ENCODE measurements at places on chromosomes 13 and 19.

- no peak for DNase-seq
Observed at GRCh38 chr19:19205416-19206410, 2.5 kb upstream of the NR2C2AP start.

- no peak for DNase-seq
Observed at GRCh38 chr13:110032969-110033368, 246.6 kb upstream of the IRS2 start.

DNA sequence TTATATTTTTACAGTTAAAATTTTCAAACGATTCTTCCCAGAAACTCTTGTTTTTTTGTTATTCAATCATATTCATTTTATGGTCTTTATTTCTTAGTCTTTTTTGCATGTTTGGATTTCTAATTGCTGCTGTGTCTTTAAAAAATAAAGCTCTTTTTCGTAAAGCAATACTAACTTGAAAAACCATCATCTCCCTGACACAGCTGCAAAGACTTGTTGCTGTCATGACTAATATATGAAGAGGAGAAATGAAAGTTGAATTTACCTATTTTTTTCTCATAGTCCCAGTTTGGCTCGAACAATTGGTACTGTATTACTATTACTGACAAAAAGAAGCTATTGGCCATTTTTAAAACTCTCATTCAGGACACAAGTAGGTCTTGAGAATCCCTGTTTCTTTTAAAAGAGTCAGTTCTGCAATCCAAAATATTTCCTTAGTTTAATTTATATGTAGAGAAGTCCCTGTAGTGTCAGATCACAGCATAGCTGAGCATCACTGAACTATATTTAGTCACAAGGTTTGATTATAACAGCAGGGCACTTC lies 12.1 kb upstream of the SPART start:
- no peak for DNase-seq

GRCh38 chr13:97276862-97277269 lies 54.7 kb downstream of the MBNL2 start:
- DNase-seq, result no peak

DNA sequence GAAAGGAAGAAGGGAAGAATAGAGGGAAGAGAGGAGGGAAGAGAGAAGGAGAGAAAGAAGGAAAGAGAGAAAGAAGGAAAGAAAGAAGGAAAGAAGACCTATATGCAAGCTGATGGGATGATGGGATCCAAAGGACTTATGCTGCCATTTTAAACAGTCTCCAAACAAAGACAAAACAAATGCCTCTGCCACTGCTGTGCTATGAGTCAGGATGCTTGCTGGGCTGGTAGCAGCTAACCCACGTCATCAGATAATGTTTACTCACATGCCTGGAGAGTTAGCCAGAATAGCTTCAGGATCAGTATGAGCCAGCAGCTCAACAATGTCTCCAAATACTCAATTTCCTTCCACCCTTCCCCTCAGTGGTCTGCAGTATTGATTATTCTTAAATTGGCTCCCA lies 12.0 kb upstream of the ZNF274 start:
- DNase-seq, result no peak

Data from GM03348 (cell line).